Left ventricle myocardium superior (tissue), 1 donor: ENCODE measurements at places on chromosomes 13 and 19. TPM values are rescaled to one million over a fixed set of nuclear protein-coding genes. Genes with fewer than 3 reads are reported as not detected.
A peak's percentile ranks its signal among the peaks of the same experiment; 100 is the strongest.

Gene DACT3
- 14.1 TPM for total RNA-seq

- DNase-seq: no peak
Observed at GRCh38 chr13:37473035-37473434, 125.5 kb downstream of the POSTN start.

Gene TMC4
- total RNA-seq: 1.7 TPM

Gene RASIP1
- 13.7 TPM for total RNA-seq

GRCh38 chr19:13297023-13297422 lies 146.8 kb downstream of the IER2 start:
- no peak for DNase-seq

DNA sequence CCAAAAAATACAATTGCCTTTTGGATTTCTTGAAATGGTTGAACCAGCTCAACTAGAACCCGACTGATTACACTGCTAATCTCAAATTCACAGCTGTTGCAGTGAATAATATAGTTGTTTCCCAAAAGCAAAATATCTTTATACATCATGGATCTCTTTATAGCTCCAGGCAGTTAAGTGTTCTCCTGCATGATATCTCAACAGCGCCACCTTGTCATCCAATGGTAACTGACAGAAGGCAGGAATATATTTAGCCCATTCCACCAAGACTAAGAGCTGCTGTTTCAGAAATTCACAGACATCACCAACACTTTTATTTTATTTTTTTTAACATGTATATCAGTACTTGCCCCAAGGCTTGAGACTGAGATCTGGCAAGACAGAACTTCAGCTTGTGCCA lies 1141.0 kb upstream of the PRR20A start:
- DNase-seq: no peak

Gene ATCAY
- not detected for total RNA-seq

GRCh38 chr13:30312904-30313303 lies 5.6 kb upstream of the KATNAL1 start:
- no peak for DNase-seq

DNA sequence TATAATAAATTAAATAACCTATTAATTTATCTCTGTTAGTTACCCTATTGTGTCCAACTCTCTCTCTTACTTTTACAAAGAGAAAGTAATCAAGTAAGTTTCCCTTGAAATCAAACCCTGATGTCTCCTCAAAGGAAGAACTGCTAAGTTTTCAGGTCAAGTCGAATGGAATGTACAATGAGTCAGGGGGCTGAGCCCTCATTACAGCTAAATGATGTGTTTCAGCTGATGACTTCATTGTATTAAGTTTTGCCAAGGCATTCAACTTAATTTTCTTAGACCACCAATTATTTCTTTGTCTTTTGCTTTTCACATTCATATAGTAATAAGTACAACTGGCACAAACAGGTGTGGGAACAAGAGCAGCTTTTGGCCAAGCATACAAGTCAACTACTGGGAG lies 54.7 kb upstream of the DCT start:
- no peak for DNase-seq

Gene RGL3
- 6.4 TPM for total RNA-seq

DNA sequence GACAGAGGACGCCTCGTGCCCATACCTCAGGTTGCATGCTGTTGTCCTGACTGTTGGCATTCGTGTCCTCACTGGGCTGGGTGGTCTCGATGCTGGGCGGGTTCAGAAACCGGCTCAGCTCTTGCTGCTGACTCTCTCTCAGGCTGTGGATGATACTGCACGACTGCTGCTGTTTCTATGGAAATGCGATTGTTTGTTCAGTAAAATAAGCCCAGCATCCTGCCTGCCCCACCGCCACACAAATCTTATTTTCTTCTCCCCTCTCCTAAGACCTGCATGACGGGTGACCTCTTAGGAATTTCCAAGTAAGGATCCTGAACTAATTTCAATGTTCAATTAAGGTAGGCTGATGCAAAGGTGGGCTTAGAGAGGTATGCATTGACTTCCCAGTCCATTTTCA lies 356.5 kb downstream of the NALCN start:
- DNase-seq: no peak

Gene FOSB
- 0.79 TPM for total RNA-seq

DNA sequence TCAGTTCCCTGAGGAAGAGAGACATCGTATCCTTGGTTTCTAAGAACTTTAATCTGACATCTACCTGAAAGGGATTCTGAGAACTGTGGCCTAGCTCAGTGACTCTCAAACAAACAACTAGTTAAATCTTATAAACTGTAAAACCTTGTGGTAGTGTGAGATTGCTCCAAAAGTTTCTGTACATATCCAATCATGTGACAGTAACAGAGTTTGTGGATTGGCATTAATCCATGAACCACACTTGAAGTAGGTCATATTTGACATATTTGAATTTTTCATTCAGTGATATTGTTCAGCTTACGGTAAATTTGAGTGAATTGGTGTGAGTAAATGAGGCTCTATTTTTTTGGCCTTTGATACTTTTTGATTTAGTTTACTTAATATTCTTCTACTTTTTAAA lies 15.0 kb downstream of the TDRD3 start:
- DNase-seq: no peak

Gene OVOL3
- total RNA-seq: not detected

Gene PLPPR2
- 17.7 TPM for total RNA-seq

- no peak for DNase-seq
Observed at GRCh38 chr13:85317781-85318180, 481.4 kb downstream of the SLITRK6 start.

- peak; percentile 75 for DNase-seq
Observed at GRCh38 chr19:47305309-47305751, 4.3 kb upstream of the C5AR1 start.

GRCh38 chr19:2567580-2567979 lies 91.7 kb downstream of the GADD45B start:
- peak; percentile 81 for DNase-seq

DNA sequence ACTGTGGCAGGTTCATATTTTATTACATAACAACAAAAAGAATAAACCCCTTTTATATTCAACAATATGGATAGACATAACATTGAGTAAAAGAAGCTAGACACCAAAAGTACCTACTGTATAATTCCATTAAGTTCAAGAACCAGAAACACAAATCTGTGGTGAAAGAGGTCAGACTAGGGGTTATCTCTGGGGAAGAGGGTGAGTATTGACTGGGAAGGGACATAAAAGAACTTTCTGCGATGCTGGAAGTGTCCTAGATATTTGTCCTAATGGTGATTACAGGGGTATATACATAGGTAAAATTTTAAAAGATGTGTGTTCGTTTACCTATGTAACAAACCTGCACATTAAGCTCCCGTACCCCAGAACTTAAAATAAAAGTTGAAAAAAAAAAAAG lies 103.0 kb downstream of the SUCLA2 start:
- DNase-seq: no peak

GRCh38 chr13:62115831-62116230 lies 700.2 kb upstream of the PCDH20 start:
- DNase-seq: no peak

- no peak for DNase-seq
Observed at GRCh38 chr13:96216543-96216942, 126.6 kb downstream of the HS6ST3 start.

DNA sequence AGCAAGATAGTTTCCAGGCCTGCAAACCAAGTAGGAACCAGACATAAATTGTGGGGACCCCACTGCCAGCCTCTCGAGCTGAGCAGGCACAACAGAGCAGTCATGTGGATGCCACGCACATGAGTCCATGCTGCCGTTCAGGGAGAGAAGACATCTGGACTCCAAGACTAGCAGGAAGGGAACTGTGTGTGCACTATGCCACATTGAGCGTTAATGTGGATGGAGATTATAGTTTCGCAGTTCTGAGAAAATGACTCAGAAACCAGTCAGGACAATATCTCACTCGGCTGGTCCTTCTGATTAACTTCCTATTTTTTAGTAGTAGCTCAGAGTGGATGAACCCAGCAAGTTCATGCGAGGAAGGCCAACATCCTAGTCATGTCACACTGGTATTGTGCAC lies 124.9 kb downstream of the CRYL1 start:
- DNase-seq: no peak

DNA sequence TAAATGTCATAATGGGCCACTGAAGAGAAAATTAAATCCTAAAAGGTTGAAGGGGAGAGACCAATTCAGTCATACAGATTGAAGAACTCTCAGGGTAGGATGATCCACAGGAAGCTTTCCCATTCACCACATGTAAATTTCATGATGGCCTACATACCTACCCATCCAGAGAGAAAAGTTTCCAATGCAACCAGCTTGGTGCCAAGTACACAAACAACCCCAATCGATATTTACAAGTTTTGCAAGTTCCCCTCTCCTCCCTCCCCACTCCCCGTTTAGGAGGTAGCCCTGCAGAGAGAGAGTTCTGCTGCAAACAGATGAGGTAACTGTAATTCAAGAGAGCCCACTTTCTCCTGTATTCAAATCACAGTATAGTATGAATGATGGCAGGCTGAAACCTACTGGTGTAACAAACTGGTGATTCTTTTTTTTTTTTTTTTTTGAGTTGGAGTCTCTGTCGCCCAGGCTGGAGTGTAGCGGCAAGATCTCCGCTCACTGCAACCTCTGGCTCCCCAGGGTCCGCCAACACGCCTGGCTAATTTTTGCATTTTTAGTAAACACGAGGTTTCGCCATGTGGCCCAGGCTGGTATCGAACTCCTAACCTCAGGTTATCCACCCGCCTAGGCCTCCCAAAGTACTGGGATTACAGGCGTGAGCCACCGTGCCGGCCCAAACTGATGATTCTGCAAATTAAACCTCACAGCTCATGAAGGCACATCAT lies 14.4 kb downstream of the FOXO1 start:
- DNase-seq: no peak

DNA sequence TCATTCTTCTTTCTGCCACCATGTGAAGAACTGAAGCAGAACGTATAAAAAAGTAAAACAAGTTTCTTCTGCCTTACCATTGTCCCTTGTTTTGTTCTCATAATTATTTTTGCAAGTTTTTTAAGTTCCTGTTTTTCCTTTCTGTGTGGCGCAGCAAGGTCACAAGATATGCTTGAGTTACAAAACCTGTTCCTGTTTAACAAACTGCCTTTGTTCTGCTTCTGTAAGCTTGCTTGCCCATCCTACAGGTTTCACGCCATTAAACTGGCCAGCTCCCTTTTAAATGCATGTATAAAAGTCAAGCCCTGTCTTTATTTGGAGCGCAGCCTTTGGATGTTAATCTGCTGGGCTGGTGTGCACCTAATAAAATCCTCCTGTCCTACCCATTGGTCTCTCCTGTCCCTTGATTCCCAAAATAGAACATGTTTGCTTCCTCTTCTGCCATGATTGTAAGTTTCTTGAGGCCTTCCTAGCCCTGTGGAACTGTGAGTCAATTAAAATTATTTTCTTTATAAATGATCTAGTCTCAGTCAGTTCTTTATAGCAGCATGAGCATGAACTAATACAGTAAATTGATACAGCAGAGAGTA lies 1115.4 kb downstream of the SLITRK1 start:
- no peak for DNase-seq

Gene CEACAM21
- total RNA-seq: 0.99 TPM

GRCh38 chr19:3555653-3556422 lies 1.5 kb downstream of the MFSD12 start:
- DNase-seq: no peak

Gene RASGRP4
- 1.2 TPM for total RNA-seq

DNA sequence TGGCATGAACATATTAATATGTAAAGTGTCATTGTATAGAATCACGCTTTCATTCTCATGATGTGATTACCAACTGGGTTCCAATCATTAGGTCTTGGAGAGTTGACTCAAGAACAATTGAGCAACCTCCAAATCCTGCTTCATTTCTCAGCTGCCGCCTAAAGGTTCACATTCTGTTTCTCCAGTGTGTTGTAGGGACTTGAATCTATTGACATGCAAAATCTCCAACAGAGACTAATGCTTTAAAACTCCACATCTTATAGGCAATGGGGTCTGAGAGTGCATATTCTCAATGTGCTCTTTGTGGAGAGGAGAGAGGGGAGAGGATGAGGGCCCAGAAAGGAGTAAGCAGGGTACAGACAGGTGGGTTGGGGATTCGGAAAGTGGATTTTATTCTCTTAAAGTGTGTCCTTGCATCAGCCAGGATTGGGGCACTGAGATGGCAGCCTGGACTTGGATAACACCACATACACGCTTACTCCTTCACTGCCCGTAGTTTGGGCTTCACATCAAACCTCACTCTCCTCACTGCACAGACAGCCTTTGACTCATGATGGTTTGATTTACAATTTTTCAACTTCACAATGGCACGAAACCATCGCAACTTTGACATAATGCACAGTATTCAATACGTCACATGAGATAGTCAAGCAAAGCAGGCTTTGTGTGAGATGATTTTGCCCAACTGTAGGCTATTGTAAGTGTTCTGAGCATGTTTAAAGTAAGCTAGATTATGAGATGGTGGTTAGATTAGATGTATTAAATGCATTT lies 241.3 kb upstream of the IRS2 start:
- DNase-seq: no peak

DNA sequence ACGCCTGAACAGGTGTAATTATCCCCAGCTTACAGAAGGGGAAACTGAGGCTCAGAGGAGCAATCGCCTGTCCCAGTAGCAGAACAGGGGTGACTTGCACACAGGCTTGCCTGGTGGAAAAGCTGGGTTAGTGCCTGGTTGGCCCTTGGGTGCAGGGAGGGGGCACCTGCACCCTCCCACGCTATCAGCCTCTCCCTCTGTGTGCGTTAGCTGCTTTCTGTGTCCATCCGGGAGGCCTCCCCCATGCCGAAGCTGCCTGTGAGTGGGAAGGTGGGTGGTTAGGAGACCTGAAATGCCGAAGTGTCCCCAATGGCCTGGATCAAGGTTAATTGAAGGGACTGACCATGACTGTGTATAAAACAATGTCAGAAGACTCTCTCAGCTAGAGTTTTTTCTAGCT lies 295.0 kb downstream of the ZNF536 start:
- DNase-seq: no peak

Gene IGFL2
- not detected for total RNA-seq

DNA sequence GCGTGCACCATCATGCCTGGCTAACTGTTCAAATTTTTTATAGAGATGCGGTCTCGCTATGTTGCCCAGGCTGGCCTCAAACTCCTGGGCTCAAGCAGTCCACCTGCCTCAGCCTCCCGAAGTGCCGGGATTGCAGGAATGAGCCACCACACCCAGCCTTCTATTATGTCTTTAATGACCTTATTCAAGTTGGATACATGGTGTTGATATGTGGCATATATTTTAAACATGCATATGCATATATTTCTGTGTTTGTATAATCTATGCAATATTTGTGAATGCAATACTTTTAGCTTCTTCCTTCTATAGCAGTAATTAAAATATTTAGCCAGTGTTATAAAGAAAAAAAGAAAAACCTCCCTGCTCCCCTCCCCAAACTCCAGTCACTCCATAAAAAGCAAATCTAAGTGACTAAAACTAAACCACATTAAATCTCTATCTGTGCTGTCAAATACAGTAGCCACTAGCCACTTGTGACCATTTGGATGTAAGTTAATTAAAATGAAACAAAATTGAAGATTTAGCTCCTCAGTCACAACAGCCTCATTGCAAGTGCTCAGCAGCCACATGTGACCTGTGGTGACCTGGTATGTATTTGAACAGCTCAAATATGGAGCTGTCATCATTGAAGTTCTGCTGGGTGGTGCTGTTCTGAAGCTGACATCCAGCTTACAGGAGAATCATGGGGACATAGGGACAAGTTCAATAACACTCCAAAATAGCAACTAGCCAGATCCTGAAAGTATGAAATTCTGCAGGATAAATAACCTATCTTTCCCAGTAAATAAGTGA lies 27.4 kb downstream of the FCGBP start:
- DNase-seq: no peak
